BJ (cell line): ENCODE measurements at places on chromosomes 3 and 15. TPM values are rescaled to one million over a fixed set of nuclear protein-coding genes. Genes with fewer than 3 reads are reported as not detected.

CFAP100 gene
- polyA plus RNA-seq: not detected in 2 replicates

PAQR9 gene
- polyA plus RNA-seq: not detected in 2 replicates

GCNT3 gene
- not detected in 2 replicates for polyA plus RNA-seq

PRC1 gene
- 173 and 199 TPM in 2 replicates for polyA plus RNA-seq

DHX30 gene
- 31.8 and 53.4 TPM in 2 replicates for polyA plus RNA-seq

TUSC7 gene
- not detected in 2 replicates for polyA plus RNA-seq
